ENCODE measurements at places on chromosomes 3 and 15.

DNA sequence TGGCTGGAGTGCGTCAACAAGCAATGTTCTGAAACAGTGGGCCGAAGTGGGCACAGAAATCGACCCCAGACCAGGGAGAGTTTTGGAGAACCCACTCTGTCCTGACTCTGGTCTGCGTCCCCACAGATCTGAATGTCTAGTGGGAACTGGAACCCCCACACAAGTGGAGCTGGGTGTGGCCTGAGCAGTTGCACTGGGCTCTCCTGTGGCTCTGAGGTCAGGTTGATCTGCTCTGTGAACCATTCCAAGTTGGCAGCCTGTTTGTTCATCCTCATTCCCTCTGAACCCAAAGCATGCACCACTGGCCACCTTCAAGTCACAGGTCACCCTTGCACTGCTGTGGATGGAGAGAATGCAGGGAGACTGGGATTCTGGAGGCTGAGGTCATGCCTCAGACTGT lies 60.5 kb downstream of the STARD5 start:
- no peak for DNase-seq

- DNase-seq, result no peak
Measured at GRCh38 chr15:73717802-73718201, 33.6 kb downstream of the CD276 start.

- no peak for DNase-seq
Measured at GRCh38 chr15:34700891-34701427, 53.8 kb downstream of the GJD2 start.

DNA sequence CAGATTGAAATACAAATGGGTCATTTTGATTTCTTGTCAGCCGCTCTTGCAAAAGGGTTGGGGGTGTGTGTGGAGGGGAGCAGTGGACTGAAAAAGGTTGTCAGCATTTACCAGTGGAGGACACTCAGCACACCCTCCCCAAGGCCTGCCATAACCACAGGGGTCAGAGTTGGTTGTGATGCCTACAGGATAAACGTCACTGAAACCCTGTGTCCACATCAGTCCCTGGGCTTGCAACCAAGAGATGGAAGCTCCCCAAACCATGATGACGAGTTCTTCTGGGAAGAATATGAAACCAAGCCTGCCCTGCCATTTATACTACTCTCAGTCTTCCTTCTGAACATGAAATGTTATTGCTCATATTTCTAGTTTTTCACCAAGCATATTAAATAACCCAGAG lies 54.0 kb upstream of the UMPS start:
- no peak for DNase-seq

DNA sequence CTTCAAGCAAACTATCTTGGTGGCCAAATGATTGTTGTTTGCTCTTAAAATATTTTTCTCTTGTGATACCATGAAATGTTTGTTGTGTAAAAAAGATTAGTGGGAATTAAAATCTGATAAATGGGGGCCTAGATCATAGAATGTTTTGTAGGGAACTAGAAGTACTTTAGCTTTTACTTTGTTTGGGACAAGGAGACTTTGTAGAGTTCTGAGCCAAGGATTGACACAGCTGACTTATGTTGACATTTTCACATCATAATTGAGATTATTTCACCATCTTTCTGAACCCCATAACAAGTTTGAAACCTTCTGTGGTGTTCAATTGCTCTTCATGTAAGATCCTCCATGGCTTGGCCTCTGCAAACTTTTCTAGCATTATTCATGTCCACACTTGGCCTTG lies 235.4 kb downstream of the NLGN1 start:
- DNase-seq, result no peak

- no peak for DNase-seq
Measured at GRCh38 chr15:35622641-35623340, 76.8 kb upstream of the DPH6 start.

DNA sequence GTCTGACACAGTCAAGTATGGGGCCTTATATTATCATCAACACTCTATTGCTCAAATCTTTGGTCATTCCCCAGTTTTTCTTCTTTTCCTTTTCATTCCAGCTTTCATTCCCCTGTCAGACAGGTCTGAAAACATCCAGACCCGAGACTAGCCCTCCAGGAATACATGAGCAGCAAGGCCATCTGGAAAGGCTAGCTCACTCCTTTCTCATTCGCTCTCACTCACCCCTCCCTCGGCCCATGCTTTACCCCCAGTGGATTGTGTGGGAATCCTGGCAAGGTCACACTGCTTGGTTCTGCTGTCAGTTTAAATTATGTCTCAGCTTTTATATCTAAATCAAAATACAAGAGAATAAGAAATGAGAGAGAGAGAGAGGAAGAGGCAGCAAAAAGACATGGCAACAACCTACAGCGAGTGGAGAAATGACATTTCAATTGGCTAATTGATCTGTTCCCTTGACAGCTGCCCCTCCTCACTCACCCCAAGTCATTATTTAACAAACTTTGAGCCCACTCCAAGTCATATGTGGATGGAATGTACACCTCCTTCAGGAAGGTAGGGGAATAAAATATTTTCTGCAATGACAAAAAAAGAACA lies 962.2 kb downstream of the TUSC7 start:
- DNase-seq, result no peak

DNA sequence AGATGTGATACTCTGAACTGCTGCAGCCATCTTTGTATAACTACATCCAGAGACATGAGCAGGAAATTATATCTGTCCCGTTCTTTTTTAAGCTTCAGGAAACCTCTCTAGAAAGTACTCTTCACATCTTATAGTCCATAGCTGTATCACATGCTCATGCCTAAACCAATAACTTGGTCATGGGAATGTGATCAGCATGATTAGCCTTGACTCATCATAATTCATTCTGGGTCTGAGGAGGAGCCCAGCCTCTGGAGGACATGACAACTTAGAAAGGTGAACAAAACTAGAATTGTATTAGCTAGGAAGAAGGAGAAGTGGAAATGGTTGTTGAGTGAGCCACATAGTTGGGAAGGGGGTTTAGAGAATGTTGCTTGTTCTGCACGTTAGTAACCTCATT lies 12.9 kb downstream of the PPM1L start:
- no peak for DNase-seq

GRCh38 chr3:177307391-177307790 lies 110.1 kb upstream of the TBL1XR1 start:
- DNase-seq, result no peak

DNA sequence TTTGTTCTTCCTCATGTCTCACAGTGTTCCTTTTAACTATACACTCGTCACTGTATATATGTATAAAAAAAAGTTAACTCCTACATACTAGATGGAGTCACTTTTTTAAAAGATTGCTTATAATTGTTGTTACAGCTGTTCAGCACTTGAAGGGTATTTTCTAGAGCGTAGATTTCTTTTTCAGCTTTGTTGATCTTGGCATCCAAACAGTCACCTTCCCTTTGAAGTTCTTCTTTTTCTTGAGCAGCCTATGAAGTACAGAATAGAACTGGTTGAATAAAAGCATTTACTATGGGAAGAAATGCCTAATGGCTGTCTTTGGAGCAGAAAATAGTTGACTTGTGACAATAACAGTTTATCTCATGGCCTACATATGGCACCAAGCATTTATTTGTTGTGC lies 17.8 kb downstream of the TTC14 start:
- DNase-seq, result no peak

GRCh38 chr15:89436560-89437311 lies 59.6 kb downstream of the RHCG start:
- DNase-seq, result no peak

DNA sequence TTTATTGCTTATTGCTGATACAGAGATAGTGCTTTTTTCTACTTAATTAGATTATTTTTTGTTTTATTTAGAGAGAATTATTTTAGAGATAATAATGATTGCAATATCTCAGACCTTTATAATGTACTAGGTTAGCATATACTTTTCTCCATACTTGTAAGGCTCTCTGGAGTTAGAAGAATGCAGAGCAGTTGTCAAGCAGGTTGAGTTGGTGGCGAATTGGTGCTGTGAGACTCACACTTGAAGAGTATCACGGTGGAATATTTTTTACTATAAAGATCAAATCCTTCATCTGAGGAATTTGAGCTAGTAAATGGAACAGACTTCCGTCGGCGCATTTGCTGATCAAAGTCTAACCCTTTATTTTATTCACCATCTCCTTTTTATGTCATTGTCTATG lies 47.3 kb upstream of the MDFIC2 start:
- DNase-seq, result no peak

DNA sequence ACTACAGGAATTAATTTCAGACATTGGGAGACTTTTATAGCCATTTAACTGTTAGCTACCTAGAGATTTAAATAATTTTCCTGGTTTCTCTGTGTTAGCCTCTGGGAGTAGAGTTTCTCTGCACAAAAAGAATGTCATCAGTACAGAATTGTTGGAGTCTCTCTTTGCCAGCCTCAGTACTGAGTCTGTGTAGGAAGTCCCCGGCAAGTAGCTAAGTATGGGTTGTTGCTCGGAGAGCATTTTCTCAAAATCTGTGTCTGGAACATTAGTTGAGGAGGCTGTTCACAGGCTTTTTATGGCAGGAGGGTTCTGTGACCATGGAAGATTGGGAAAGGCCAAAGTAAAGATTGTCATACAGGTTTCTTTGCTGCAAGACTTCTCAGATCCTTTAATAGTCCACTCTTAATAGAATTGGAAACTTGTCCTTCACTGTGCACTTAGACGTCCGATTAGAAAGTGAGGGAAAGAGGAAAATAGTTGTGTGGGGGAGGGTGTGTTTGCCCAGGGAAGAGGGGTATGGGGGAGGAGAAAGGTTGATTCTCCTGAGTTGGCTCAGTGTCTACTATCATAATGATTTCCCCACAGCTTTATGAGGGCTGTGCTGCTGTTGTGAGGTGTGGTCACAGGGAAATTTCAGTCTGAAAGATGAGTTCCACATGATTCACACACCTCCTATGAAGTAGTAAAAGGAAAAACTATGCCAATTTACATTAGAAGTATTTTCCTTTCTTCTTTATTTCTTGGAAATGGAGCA lies 207.1 kb downstream of the PTPRG start:
- no peak for DNase-seq

DNA sequence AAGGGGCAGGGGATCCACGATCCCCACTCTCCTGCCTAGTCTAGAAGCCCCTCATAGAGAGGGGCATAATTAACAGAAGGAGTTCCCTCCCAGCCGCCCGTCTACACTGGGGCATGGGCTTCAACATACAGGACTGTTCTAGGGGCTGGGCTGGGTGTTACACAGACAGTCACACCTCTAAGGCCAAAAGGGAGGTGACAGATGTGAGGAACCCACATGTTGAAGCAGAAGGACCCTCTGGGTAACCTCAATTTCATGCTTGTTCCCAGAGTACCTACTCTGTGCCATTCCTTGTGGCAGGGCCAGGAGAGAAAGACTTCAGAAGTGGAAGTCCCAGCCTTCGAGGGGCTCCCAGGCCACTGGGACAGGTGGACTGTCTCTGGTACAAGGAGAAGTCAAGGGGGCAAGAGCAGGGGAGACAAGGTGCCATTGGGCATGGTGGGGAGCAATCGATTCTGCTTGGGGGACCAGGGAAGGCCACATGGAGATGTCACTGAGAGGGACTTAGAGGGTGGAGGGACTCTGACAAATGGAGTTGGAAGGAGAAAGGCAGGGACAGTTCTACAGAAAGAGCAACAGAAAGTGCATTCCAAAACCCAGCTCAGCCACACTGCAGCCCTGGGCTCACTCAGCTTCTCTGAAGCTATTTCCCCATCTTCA lies 71.3 kb downstream of the CPN2 start:
- no peak for DNase-seq

- DNase-seq, result no peak
Measured at GRCh38 chr15:99718421-99718820, 14.8 kb downstream of the LYSMD4 start.

DNA sequence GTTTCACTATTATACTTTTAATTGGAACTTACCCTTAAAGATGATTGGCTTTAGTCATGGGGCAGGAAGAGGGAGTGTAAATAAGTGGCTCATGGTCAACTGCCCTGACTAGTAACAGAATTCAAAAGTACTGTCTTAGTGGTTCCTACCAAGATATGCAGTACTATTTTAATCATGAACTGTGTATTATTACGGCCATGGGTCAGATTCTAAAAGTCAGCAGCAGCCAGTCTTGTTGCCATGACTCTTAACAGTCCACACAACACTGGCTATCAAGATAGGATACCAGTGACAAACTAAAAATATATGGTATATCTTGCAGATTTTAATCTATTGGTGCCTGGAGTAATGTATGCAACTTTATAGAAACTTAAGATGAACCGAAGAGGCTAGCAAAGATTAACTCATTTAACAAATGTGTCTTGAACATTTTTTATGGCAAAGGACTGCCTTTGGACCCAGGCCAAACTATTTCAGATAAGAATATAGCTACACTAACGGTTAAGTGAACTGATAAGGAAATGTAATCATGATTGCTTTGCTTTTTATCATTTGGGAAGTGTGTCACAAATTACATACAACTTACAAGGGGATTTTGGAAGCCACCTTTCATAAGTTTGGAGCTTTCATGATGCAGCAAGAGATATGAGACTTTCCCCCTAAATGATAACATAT lies 163.7 kb downstream of the TCF12 start:
- DNase-seq, result no peak

GRCh38 chr3:107813026-107813425 lies 277.8 kb downstream of the CD47 start:
- no peak for DNase-seq

DNA sequence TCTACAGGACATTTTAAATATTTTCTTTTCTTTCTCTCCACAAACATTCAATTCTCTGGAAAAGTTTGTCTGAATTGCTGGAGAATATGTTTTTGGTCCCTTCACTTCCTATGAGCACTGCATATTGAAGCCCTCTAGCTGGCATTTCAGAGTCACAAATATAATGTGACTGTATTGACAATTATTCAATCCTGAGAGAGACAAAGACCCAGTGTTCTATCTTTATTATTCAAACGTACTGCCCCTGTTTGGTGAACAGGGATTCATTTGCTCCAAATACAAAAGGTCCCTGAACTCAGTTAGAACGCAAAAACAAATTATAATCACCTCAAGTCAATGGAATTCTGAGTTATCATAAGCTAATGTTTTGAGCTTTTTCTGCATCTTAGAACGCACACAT lies 173.1 kb upstream of the CDIN1 start:
- DNase-seq, result no peak

- no peak for DNase-seq
Measured at GRCh38 chr3:192409838-192410683, 317.3 kb downstream of the FGF12 start.

- no peak for DNase-seq
Measured at GRCh38 chr15:64961013-64961412, 28.7 kb downstream of the SPG21 start.

DNA sequence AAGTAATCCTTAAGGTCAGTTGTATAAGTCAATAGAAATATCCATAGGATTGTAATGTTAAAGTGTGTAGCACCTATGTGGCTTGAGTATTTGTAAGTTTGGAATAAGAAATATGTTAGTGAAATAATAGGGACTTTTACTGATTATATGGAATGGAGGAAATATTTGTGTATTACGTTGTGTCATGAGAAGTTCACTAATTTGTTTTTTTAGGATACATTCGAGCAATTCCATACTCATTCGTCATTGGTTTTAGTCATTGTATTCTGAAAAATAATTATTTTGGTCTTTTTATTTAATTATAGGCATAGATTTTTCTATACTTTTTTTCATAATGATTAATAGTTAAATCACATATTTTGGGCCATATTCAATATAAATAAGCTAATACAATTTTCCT lies 21.0 kb downstream of the MBNL1 start:
- no peak for DNase-seq
